ENCODE measurements at places on chromosomes 6 and 20. TPM values are rescaled to one million over a fixed set of nuclear protein-coding genes. Genes with fewer than 3 reads are reported as not detected.

DNA sequence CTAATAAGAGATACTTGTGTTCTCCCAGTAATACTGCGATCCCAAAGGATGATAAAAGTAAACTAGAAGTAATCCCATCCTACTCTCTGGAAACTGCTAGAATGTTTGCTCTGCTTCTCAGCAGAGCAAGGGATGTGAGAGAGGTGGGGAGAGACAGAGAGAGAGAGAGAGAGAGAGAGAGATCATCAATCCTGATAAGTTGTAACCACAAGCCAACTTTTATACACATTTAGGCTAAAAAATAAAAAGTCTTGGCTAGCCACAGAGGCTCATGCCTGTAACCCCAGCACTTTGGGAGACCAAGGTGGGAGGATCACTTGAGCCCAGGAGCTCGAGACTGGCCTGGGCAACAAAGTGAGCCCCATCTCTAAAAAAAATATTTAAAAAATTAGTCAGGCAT, 16.0 kb upstream of the TRIM38 start:
- no peak overlapping the region for H3K4me3 ChIP-seq
- H3K36me3 ChIP-seq: no peaks in the 10 kb centered on the region
- H3K4me1 ChIP-seq: no peaks in the 10 kb centered on the region

DNA sequence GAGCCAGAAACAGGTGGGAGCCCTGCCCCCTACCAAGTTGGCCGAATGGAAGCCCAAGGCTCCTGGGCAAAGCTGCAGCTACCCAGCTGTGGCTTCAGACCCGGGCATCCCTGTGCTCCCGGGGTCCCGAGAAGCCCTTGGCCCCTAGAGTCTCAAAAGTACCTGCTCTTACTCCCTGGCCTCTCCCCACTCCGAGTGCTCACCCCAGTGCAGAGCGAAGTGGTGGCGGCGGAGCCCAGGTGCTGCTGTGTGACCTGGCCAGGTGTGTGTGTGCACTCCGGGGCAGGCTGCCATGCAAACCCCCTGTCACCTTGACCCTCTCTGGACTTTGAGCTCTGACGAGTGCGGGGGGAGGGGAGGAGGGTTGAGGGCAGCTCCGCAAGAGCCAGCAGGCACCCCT, 493.8 kb upstream of the MANEA start:
- DNase-seq: no peak
- no peak overlapping the region for H3K27ac ChIP-seq
- H3K36me3 ChIP-seq: no peaks in the 10 kb centered on the region
- no peaks in the 10 kb centered on the region for H3K27me3 ChIP-seq

- DNase-seq: no peak
- no peak overlapping the region for H3K27ac ChIP-seq
- no peak overlapping the region for H3K4me3 ChIP-seq
- H3K27me3 ChIP-seq: 0 out of 2 replicates have a peak, but pooled peaks cover 4% of the 10 kb centered on the region
- H3K4me1 ChIP-seq: no peaks in the 10 kb centered on the region
Observed at GRCh38 chr6:136466777-136467176, 83.4 kb downstream of the MAP7 start.

Gene VSTM2L
- 14.1 TPM for total RNA-seq

GRCh38 chr20:23117738-23118137, 31.6 kb upstream of the CD93 start:
- no peaks in the 10 kb centered on the region for H3K4me1 ChIP-seq
- H3K4me3 ChIP-seq: no peak overlapping the region
- H3K27ac ChIP-seq: no peak overlapping the region
- DNase-seq: no peak
- H3K27me3 ChIP-seq: no peaks in the 10 kb centered on the region

- no peak overlapping the region for H3K27ac ChIP-seq
- no peak for DNase-seq
- no peaks in the 10 kb centered on the region for H3K27me3 ChIP-seq
Observed at GRCh38 chr6:17519120-17519519, 81.0 kb upstream of the FAM8A1 start.

Gene KIAA1755
- 0.44 TPM for total RNA-seq

- peaks cover 20% of the 10 kb centered on the region for H3K36me3 ChIP-seq
- H3K4me1 ChIP-seq: no peaks in the 10 kb centered on the region
- no peak for DNase-seq
- no peaks in the 10 kb centered on the region for H3K27me3 ChIP-seq
Observed at GRCh38 chr6:33453393-33454008, 875 bp upstream of the ZBTB9 start.

DNA sequence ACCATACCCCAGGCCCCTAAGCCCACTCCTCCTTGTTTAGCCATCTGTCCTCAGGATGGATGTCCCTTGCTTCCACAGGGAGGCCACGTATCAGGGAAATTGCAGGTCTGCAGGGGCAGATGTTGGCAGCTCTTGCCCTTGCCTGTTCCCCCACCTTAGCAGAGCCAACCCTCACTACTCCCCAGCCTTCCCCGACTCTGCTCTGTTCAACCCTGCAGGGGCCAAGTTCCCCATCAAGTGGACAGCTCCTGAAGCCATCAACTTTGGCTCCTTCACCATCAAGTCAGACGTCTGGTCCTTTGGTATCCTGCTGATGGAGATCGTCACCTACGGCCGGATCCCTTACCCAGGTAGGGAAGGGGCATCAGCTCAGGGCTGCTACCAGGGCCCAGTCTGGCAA, 10.7 kb upstream of the TM9SF4 start:
- H3K27ac ChIP-seq: no peak overlapping the region
- H3K4me3 ChIP-seq: no peak overlapping the region
- H3K4me1 ChIP-seq: no peaks in the 10 kb centered on the region
- peaks cover 24% of the 10 kb centered on the region for H3K27me3 ChIP-seq
- DNase-seq: no peak
